Stimulated activated CD4-positive, alpha-beta T cell treated with anti-CD3 and anti-CD28 coated beads, Interleukin-12 subunit alpha, Interleukin-12 subunit beta, amount 100 ng/mL, for 24 hours (primary cell): ENCODE measurements at places on chromosomes 5 and 9.

GRCh38 chr5:167355346-167355745 is 936.1 kb upstream of the WWC1 start:
- DNase-seq, result no peak

DNA sequence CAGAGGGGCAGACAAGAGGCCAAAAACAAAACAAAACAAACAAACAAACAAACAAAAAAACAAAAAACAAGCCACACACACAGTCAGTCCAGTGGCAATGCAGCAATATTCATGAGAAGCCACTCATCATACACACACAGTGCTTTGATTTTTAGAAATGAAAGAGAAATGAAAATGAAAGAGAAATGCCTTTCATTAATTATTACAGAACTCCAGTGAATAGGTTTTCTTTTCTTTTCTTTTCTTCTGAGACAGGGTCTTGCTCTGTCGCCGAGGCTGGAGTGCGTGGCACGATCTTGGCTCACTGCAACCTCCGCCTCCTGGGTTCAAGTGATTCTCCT is 36.9 kb downstream of the SPRY4 start:
- DNase-seq, result no peak

- DNase-seq, result no peak
Observed at GRCh38 chr5:157582731-157583620, 7.4 kb upstream of the ADAM19 start.

DNA sequence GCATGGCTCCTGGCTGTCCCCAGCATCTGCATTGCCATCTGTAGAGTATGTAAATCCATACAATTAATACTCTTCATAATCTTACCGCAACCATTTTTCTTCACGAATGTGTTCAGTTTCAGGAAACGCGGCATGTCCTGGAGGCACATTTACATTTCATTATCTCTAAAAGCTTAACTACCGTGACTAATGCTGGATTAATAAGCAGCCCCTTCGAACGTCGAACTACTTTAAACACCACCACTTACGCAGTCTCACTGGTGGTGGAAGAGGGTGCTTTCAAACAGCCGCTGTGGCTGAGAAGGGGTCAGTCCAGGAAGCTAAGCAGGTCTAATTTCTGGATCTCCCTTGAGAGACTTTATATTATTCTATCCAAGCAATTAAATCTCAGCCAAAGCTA is 85.6 kb downstream of the C5orf15 start:
- no peak for DNase-seq

DNA sequence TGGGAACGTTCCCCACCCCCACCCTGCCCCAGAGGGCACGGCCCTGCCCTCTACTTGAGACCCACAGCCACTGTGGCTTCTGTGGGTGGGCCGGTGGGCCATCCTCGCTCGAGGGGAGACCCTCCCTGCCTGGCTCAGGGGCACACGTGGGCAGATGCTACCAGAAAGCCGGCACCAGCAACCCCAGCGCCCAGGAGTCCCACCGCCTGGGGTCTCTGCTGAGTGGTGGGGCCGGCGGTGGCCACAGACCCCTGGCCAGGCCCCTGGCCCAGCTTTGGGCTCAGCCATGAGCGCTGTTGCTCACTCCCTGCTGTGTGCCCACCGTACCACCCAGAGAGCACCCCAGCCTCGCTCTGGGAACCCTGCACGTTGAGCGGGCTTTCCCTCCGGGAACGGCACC is 16.5 kb upstream of the NRARP start:
- no peak for DNase-seq
